ENCODE measurements at places on chromosomes 3 and 15.

DNA sequence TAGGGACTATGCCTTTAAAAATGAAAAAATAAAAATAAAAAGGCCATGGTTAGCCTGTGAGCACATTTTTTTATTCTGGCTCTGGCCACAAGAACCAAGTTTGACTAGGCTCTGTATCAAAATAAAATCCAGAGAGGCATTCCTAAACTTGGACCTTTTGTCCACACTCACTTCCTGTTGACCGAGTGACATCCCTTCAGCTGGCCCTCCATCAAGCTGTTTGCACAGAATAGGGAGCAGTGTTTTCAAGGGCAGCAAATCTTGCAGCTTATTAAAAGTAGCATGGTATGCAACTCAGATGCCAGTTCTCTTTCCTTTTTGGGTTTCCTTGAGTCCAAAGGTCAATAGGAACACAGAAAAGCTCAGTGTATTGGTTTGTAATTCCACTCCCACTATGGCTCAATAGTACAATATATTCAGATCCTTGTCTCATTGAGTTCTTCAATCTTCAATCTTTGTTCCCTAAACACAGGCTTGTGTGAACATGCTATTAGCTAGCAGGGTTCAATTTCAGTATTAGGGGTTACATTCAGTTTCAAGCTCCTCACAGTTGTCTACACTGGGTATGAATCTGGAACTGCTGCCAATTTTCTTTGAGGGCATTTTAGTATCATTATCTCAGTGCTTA is 244.5 kb downstream of the RBMS3 start:
- no peak for DNase-seq

DNA sequence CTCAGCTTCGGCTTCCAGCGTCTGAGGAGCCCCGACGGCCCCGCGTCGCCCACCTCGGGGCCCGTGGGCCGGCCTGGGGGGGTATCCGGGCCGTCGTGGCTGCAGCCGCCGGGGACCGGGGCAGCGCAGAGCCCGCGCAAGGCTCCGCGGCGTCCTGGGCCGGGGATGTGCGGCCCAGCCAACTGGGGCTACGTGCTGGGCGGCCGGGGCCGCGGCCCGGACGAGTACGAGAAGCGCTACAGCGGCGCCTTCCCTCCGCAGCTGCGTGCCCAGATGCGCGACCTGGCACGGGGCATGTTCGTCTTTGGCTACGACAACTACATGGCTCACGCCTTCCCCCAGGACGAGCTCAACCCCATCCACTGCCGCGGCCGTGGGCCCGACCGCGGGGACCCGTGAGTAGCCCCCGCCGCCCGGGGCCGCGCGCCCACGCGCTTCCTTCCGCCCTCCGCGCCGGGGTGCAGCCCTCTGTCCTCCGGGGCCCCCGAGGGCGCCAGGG is 462 bp downstream of the EDEM1 start:
- DNase-seq = no peak

DNA sequence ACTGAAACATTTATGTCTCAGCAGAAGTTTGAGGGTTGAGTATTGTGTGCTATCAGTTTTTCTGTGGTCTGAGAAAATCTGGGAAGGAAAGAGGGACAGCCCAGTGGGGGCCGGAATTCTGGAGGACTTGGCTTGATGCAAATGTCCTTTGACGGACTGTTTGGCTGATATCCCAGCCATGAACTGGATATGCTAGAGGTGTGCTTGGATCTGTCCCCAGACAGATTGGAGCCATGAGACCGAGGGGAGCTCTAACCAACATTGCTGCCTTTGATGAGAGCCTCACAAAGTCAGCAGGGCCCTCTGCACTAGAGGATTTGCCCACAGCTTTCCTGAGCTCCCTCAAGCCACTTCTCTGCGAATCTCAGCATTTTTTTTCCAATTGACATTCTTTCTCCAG is 405.6 kb downstream of the NTRK3 start:
- no peak for DNase-seq

DNA sequence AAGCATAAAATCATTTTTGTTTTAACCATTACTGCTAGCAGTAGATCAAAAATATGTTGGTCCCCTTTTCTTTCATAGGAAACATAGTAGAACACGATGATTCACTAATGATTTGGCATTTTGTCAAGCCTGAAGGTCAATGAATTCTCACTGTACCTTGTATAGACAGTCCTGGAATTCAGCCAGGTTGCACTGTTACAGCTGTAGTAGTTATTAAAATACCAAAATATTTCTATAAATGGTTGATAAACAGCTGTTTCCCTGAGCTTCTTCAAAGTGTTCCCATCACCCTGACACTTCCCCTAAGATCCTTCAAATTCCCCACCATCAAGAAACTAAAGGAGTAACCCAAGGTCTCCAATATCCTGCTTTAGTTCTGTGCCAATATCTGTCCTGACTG is 200.9 kb downstream of the ATP8B4 start:
- DNase-seq = no peak

GRCh38 chr15:52789601-52790168 is 451 bp downstream of the ONECUT1 start:
- DNase-seq = no peak

DNA sequence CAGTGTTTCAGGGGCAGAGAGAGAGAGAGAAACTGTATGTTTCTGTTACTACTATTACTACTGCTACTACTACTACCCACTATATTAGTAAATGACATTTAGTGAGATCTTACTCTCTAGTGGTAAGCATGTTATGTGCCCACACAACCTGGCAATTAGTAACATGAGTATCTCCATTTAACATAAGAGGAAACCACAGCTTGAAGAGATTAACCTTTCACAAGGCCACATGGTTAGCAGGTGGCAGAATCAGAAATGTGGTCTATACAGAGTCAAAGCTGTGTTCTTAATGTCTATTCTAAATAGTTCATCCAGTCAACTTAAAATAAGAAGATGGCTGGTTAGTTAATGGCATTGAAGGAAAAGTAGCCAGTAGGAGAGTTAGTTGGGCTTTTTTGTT is 961.6 kb downstream of the MCTP2 start:
- no peak for DNase-seq
